ENCODE measurements at places on chromosomes 13 and 19.

DNA sequence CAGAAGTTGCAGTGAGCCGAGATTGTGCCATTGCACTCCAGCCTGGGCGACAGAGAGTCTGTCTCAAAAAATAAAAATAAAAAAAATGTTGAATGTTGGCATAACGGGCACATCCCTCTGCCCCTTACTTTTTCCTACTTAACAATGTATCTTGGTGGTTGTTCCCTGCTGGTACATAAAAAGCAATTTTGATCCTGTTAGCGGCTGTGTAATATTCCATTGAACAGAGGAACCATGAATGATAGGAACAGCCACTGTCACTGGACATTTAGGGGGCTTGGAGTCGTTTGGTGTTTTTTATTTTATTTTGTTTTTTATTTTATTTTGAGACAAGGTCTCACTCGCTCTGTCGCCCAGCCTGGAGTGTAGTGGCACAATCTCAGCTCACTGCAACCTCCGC is 10.4 kb upstream of the NCCRP1 start:
- no peak for DNase-seq

- no peak for DNase-seq
Observed at GRCh38 chr13:30257468-30258099, 49.8 kb downstream of the KATNAL1 start.

- DNase-seq = no peak
Observed at GRCh38 chr13:86881390-86881789, 789.8 kb upstream of the SLITRK5 start.

DNA sequence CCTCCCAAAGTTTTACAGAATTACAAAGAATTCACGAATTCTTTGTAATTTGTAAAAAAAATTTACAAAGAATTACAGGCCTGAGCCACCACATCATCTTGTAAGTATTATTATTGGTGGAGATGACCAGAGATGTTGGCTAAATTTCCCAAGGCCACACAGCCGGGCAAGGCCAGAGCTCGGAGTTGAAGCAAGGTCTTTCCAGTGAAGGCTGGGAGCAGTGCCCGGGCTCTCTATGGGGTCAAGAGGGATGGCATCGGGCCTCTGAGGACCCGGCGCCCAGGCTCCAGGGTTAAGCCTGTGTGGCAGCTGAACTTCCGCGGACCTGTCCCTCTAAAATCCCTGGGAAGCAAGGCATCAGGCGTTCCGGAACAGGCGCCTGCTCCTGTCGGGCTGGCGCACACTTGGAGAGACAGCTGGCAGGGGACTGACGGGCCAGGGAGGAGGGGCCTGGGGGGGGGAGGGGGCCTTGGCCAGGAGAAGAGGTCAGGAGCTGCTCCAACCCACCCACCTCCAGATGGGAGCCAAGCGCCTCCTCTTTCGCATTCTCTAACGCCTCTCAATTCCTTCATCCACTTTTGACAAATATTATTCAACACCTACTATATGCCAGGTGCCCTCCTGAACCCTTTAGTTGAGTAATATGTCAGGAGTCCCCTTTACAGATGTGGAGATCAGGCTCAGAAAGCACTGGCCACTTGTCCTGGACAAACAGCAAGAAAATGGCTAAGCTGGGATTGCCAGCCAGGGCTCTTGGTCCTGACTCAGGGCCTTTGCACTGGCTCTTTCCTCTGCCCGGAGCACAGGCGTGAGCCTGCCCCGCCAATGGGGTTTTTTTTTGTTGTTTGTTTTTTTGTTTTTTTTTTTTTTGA is 36.8 kb upstream of the SEMA6B start:
- DNase-seq = peak; percentile 37

GRCh38 chr13:64884976-64885375 is 2345.2 kb downstream of the PCDH9 start:
- DNase-seq = no peak
